ENCODE measurements at places on chromosomes 6 and 20.

DNA sequence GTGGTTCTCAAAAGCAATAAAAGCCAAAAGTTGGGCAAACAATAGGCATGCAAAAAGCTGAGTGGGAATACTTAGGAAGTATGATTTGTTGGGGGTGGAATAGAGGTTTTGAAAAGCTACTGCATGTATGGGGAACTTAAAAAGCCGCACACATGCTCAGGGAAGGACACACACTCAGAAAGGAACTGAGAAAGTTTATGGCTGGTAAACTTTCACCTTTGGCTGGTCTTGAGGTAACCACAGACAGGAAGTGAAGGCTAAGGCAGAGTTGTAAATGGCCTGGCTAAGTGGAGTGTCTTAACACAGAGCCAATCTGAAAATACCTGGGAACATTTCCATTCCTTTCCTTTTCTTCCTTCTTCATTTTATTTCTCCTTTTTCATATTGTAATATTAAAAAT, 134.5 kb upstream of the EXOC2 start:
- DNase-seq, result no peak

DNA sequence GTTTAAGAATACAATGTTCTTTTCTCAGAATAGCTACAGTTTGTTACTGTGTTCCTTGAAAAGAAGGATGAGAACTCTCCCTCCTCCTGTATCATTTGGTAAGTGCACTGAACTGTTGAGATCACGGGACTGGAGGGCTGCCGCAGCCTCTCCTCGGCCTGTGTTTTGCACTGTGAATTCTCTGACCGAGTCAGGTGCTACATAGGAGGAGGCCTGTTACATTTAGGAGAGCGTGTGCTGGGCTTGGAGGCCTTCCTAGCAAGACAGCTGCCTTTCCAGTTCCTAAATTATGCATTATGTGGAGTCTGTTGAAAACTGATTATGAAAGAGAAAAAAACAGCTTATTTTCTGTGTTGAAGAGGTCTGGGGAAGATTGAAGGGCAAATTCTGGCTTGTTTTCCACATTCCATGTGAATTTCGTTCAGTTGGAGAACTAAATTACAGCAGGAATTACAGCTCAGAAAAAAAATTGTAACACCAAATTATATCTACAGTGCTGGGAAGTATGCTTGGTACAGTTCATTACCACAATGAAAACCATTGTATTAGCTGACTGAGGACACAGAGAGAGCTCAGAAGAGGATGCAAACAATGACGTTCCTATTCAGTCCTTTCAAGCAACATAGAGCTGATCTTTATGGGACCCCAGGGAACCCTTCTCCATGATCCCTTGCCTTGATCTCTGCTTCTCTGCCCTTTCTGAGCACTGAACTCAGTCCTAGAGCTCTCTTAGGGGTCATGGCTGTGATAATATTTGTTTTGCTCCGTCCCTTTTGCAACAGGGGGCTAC, 2.8 kb downstream of the TMC2 start:
- DNase-seq, result no peak

DNA sequence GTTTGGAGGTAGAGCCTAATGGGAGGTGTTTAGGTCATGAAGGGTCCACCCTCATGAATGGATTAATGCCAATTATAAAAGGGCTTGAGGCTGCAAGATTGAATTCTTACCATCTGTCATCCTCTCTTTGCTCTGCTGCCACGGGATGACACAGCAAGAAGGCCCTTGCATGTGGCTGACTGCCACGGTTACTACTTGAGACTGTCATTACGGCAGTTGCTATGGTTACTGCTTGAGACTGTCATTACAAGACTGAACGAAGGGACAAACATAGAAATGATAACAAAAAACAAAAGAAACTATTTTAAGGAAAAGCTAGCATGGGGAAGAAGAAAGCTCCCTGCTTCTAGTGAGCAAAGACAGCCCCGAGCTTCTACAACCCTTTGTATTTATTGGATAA, 715.0 kb downstream of the TFAP2A start:
- DNase-seq, result no peak

- DNase-seq, result no peak
These were observed 286.7 kb upstream of the POU3F2 start for GRCh38 chr6:98547634-98548033.

GRCh38 chr6:14232889-14233288, 115.3 kb downstream of the CD83 start:
- no peak for DNase-seq

- no peak for DNase-seq
These were observed 173.8 kb downstream of the VEGFA start for GRCh38 chr6:43943781-43944250.

GRCh38 chr6:150967910-150968309, 102.4 kb downstream of the MTHFD1L start:
- DNase-seq, result no peak

- DNase-seq, result no peak
These were observed 6.7 kb downstream of the TRIM40 start for GRCh38 chr6:30142665-30143064.

DNA sequence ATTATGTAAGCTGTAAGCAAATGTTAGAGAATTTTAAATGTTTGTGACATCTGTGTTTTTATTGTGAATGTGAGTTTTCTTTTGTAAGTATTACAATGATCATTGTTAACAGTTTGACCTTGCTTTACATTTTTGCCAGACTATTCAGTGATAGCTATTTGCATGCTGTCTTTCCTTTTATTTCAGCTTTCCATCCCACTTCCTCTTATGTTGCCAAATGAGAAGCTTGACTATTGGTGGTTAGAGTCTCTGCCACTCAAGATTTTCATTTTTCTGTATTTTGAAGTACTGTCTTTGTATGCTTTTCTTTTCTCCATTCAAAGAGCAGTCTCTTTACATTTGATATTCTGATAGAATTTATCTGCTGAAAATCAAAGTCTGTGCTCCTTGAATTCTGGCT, 104.1 kb downstream of the PRIM2 start:
- no peak for DNase-seq

DNA sequence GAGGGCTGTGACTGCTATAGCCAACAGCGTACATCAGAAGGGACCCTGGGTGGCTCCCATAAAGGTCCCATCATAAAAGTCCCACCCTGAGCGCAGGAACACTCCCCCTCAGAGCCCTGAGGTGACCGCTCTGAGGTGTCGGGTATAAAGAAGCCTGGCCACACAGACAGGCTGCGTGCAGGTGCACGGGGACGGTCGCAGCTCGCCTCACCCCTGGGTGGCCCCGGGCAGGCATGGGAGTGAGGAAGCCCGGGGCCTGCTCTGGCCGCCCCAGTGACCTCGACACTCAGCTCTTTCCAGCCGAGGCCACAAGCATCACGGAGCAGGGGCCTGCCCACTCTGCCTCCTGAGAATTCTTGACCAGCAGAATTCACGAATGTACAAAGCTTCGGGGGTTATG, 14.4 kb upstream of the RNASET2 start:
- no peak for DNase-seq

DNA sequence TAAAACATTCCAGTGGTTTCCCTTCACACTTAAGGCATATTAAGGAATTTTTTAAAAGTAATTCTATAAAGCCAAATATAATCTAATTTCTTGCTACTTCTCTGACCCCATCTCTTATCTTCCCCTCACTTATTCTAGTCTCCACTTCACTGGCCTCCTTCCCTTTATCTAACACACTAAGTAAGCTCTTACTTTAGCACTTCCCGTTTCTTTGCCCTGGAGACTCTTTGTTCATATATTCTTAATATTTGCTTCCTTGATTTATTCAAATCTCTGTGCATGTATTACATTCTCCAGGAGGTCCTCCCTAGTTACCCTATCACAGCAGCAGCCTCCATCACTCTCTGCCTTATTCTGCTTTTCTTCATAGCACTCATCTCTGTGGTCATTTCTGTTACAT, 20.3 kb downstream of the GTPBP2 start:
- DNase-seq, result no peak

DNA sequence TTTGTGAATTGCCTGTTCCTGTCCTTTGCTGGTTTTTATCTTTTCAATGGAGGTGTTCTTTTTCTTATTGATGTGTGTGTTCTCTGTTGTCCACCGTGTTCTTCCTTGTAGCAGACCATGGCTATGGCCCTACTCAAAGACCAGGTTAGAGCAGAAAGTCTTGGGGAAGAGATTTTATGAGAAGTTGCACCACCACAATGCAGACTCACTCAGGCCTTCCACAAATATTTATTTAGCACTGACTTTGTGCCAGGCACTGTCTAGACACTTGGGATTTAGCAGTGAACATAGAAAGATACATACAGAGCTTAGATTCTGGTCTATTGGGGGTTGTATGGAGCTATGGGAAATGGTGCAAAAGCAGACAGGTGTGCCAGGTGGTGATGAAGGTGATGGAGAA, 98.8 kb downstream of the DTD1 start:
- DNase-seq, result no peak

DNA sequence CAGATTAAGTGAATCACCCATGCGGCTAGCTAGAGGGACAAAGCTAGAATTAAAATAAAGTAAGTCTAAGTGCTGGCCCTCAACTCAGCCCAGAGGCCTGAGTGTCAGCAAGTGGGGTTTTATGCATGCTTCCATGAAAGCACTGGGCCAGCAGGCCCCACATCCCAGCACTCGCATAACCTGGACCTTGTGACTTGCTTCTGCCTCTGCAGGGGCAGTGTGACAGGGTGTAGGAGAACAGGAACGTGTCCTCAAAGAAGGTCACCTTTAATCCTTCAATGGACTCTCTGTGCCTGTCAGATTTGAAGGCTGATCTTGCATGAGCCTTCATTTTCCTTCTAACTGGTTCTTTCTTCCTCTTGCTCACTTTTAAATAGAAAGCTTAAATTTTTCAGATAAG, 183.4 kb downstream of the ALDH8A1 start:
- no peak for DNase-seq

DNA sequence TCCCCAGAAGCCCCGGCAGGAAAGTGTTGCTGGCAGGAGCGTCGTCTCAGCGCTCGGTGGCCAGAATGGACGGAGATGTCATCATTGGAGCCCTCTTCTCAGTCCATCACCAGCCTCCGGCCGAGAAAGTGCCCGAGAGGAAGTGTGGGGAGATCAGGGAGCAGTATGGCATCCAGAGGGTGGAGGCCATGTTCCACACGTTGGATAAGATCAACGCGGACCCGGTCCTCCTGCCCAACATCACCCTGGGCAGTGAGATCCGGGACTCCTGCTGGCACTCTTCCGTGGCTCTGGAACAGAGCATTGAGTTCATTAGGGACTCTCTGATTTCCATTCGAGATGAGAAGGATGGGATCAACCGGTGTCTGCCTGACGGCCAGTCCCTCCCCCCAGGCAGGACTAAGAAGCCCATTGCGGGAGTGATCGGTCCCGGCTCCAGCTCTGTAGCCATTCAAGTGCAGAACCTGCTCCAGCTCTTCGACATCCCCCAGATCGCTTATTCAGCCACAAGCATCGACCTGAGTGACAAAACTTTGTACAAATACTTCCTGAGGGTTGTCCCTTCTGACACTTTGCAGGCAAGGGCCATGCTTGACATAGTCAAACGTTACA, 817 bp downstream of the GRM1 start:
- no peak for DNase-seq

- no peak for DNase-seq
These were observed 80.7 kb upstream of the MRAP2 start for GRCh38 chr6:83952830-83953229.

DNA sequence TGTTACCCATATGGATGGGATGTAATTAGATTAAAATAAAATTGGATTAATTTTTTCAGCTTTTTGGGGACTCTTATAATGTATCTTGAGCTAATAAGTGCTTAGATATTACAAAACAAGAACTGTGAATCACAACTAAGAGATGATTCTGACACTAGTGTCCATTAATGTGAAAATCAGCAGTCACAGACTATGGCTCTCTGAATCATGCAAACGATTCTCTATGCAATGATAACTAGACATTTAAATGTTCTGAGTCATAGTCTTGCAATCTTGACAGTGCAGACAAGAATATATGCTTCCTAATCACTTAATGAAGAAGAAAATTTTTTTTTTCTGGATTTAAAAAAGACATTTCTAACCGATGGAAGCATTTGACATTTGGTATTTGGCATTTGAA, 82.2 kb upstream of the OPRM1 start:
- no peak for DNase-seq

GRCh38 chr6:160170018-160170680, 48.5 kb downstream of the SLC22A1 start:
- DNase-seq, result no peak

GRCh38 chr20:44010162-44010704, 95.6 kb downstream of the TOX2 start:
- DNase-seq, result no peak

GRCh38 chr6:33416386-33417127, 1.4 kb downstream of the CUTA start:
- no peak for DNase-seq

DNA sequence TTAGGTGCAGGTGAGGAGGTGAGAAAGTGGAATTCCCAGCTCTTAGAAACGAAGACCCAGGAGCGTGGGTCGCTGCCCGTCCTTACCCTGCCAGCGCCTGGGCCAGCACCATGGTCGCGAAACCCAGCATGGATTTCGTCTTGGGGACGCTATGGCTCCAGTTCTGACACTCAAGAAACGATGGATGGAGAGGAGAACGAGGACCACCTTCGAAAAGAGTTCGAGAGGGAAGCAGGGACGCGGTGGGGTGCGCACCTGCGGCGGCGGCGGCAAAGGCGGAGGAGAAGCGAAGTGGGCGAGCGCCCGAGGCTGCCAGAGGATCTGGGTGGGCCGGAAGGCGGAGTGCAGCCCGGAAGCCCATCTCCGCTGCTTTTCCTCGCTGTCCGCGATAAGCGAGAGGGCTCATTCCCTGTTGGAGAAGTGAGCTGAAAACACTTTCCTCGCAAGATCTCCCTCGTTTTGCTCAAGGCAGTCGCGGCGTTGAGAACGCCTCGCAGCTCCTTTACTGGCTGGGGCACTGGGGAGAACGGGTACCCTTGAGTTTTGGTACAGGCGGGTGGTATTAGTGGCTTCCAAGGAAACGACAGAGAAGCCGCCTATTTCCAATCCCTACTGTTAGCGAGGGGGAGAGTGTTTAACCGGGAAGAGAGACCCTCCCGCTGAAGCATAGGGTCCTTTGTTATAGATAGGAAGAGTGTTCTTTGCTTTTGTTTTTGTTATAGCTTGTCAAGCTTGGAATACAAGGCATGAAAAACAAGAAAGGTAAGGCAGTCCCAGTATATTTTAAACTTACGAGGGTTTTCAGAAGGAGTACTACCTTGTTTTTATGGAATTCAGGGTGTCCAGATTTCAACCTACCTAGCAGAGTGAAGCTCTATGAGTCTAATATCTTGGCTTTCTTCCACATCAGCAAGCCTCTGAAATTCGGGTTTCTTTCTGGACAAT, 109.5 kb downstream of the TRIM27 start:
- no peak for DNase-seq

DNA sequence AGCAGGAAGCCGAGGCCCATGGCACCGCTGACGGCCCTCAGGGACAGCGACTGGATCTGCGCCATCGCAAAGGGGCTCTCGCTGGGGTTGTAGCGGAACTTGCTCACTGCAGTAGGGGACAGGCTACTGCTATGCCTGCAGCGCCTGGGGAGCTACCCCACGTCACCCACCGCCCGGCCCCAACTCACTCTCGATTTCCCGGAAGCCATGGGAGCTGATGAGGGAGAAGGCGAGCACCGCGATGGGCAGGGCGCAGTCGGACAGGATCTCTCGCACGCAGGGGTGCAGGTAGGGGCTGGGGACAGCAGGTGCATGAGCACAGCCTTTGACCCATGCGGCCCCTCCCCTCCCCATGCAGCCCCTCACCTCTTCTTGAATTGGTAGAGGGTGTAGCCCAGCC, 9.8 kb downstream of the SLC4A11 start:
- DNase-seq, result no peak
